ENCODE measurements at places on chromosomes 11 and 22.

DNA sequence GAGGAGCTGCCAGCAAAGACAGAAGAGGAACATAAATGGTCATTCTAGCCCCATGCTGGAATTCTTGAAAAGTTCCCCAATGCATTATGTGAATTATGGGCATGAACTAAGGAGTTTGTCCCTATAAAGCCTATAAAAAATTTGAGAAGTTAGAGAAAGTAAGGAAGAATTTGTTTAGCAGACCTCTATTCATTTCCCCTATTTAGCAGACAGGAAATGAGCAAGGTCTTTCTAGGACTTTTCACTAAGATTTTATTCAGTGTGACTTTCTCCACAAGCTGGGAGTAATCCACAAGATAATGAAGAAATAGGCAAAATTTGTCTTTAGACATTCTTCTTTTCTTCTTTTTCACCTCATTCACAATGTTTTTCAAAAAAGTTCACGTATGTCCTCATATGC, 20.0 kb downstream of the PRRG4 start:
- DNase-seq: no peak
- H3K36me3 ChIP-seq: no peaks in the 10 kb centered on the region
- no peak overlapping the region for H3K4me3 ChIP-seq

- no peaks in the 10 kb centered on the region for H3K36me3 ChIP-seq
- H3K27me3 ChIP-seq: no peaks in the 10 kb centered on the region
- H3K4me3 ChIP-seq: no peak overlapping the region
- peak; percentile 17 for DNase-seq
Measured at GRCh38 chr11:70026726-70027125, 51.4 kb upstream of the ANO1 start.

- no peak for DNase-seq
- no peak overlapping the region for H3K4me3 ChIP-seq
Measured at GRCh38 chr11:66529655-66530054, 16.2 kb downstream of the ZDHHC24 start.

DNA sequence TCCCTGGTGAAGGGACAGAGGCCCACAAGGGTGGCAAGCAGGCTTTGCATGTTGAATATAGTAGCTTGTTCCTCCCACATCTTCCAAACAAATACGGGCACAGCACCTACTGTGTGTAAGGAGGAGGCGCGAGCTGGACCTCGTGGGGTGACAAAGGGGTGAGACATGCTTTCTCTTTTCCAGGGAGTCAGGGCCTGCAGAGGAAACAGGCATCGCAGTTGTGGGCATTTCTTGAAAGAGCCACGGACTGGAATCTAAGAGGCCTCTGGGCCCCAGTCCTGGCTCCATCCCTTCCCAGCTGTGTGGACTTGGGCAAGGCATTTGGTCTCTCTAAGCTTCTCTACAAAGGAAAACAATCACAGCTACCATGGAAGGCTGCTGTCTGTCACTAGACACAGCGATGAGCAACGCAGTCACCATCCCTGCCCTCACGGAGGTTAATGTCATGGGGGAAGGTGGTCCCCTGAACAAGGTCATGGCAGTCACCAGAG, 13.0 kb upstream of the CDC42EP1 start:
- no peak overlapping the region for H3K27ac ChIP-seq
- no peaks in the 10 kb centered on the region for H3K36me3 ChIP-seq
- H3K4me1 ChIP-seq: peaks cover 19% of the 10 kb centered on the region
- H3K27me3 ChIP-seq: no peaks in the 10 kb centered on the region

DNA sequence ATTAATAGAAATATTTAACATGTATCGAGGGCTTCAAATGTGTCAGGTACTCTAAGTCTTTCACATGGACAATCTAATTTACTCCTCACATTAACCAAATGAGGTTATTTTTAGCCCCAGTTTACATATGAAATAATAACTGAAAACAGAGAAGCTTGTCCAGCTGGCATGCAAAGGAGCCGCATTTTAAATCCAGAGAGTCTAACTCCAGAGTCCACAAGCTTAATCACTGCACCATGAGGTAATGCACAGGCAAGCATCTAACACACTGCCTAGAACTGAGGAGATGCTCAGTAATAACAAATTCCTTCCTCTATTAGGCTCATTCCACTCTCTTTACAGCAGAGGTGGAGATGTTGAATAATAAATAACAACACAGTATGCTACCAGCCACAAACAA, 165.7 kb upstream of the GUCY1A2 start:
- H3K4me1 ChIP-seq: no peaks in the 10 kb centered on the region
- H3K27ac ChIP-seq: no peak overlapping the region
- no peak for DNase-seq
- no peaks in the 10 kb centered on the region for H3K36me3 ChIP-seq
- no peak overlapping the region for H3K4me3 ChIP-seq

DNA sequence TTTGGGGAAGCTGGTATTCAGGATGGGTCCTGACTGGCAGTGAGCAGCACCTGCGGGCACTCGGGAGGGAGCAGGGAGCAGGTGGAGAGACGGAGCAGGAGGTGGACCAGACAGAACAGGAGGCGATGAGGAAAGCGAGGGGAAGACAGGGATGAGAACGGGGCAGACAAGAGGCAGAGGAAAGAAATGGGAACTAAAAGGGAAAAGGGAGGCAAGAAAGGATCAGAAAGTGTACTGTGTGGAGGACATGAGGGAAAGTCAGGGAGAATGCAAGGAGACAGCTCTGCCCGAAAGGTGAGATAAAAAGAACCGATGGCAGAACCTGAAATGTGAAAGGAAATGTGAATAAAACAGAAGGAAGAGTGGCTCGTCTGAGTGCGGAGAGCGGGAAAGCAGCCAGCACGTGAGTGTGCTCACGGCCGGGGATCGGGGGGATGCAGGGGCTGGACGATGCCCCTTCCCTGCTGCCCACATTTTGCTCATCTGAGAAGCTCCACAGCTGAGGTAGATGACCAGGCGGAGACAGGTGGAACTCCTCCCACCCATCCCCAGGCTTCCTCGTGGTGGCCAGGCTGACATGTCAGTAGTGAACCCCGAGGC, 494.4 kb upstream of the B3GAT1 start:
- no peak for DNase-seq
- H3K4me3 ChIP-seq: no peak overlapping the region
- no peaks in the 10 kb centered on the region for H3K27me3 ChIP-seq
